ENCODE measurements at places on chromosomes 6 and 20.

GRCh38 chr6:28751514-28751913 is 172.3 kb downstream of the TRIM27 start:
- DNase-seq, result no peak

DNA sequence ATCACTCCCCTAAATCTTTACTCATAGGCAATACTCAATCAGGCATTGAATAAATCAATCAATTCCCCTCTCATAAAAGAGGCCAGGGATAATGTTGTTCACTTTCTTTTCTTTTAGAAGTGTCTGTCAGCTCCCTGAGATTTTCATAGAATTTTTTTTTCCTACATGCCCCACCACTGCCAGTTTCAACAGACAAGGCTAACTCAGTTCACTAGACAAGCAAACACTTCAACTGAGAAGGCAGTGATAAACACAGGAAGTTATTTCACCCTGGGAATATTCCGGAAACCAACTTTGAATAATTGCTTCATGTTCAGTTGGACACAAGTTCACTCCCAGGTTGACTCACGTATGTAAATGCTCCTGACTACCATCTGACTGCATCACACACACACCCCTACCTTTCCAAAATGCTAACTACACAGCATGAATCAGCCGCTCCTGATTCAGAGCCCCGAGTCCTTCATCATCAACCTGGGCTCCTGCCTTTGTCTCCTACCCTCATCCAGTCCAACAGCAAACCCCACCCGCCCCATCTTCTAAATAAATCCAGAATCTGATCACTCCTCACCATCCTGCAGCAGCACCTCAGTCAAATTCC is 143.9 kb downstream of the BCAS1 start:
- peak; percentile 91 for DNase-seq

DNA sequence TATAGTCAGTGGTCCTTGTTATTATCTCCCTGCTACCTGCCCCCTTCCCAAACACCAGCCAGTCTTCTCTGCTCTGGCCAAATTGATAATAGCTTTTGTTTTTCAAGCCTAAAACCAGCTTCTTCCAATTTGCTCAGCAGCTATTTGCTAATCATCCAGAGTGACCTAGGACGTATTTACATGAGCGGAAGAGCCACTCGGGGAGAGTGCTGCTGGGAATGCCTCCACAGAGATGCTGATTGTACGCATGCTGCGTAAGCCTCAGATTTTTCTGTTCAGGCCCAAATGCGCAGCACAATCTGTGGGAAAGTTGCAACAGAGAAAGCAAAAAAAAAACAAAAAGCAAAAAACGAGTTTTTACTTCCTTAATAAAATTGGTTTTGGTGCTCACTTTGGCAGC is 24.4 kb upstream of the ID1 start:
- no peak for DNase-seq

GRCh38 chr6:36436466-36436865 is 6.2 kb downstream of the PXT1 start:
- DNase-seq, result peak; percentile 84

DNA sequence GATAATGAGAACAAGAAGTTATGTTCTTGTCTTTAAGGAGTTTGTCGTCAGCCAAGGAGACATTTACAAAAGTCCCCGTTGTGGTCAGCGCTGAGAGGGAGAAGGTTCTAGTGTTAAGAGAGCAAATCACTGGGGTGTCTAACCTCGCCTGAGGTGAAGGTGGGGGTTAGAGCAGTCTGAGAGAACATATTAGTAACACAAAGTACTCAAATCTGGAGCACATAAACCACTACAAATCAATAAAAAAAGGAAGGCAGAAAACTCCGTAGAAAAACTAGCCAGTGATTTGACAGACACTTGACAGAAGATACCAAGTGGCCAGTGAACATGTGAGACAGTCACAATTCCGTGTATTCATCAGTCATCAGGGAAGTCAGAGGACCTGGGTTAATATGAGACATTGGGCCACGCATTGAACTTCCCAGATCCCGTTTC is 45.4 kb downstream of the CDS2 start:
- DNase-seq, result no peak

GRCh38 chr6:152386131-152386530 is 251.0 kb downstream of the SYNE1 start:
- DNase-seq, result no peak

- DNase-seq, result no peak
Observed at GRCh38 chr20:58701431-58702160, 9.0 kb downstream of the NPEPL1 start.

DNA sequence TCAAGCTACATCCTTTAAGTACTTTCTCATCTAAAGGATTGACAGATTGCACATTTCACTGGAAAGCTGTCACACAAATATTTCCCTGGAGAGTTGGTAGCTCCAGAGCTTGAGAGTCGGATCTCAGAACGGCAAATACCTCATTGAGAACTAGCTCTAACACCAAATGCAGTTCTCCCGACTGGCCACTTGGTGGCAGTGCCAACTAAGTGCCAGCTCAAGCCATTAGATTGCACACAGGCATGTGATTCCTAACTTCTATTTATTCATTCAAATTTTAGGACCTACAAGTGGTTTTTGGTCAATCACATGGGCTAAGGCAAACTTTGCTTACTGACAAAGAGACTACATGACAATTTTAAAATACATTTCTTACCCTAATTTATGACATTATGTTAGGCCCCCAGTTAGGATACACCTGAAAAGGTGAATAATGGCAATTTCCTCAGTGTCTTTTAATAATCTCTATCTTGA is 7.9 kb upstream of the MCHR2 start:
- peak; percentile 61 for DNase-seq

- no peak for DNase-seq
Observed at GRCh38 chr6:77425216-77425615, 38.1 kb downstream of the HTR1B start.

DNA sequence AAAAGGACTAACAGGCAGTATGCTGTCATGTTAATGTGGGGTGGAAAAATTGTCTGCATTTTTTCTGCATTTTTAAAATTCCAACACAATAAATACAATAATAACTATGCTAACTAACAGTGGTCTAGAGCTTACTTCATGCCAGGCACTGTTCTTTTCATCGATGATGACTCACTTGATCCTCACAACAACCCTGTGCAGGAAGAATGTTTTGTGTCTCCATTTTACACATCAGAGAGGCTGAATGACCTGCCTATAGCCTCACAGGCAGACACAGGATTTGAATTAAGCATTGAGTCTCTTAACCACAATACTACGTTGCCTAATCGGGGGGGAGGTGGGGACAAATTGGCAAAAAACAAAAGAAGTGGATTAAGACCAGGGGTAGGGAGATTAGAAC is 26.9 kb upstream of the FANCE start:
- DNase-seq, result peak; percentile 96

- no peak for DNase-seq
Observed at GRCh38 chr6:2872423-2873358, 30.4 kb downstream of the SERPINB9 start.

- DNase-seq, result no peak
Observed at GRCh38 chr6:56531839-56532595, 110.7 kb downstream of the DST start.

DNA sequence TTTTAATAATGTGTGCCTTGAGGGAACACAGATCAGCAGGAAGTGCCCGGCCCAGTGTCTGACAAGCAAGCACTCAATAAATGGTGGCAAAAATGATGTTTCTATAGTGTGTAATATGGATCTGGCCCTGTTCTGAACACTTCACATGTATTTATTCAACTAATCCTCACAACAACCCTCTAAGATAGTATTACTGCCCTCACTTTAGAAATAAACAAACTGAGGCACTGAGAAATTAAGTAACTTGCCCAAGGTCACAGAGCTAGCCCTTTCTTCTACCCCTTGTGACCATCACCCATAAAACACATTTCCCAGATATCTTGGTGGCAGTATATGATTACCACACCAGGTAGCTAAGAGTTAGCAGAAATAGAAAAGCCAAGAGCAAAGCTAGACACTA is 12.8 kb upstream of the MTFR2 start:
- DNase-seq, result no peak

Measured in fibroblast of upper back skin (primary cell).